ENCODE measurements at places on chromosomes 5 and 9.

DNA sequence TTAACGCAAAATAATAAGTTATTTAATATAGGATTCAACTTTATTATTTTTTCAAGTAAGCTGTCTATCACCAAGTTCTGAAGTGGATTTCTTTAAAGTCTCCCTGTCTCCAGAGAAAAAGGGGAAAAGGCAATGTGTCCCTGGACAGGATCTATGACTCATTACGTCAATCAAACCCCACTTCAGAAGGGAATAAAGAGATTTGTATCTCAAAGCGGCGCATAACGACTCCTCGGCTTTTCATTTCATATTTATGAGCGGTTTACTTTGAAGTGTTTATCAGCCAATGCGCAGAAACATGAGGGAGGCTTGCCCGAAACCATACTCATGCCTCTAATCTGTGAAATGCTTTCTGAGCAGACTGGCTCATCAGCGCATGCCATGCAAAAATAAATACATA lies 938.6 kb upstream of the WWC1 start:
- DNase-seq = no peak

GRCh38 chr5:100444961-100445360 lies 90.2 kb upstream of the FAM174A start:
- no peak for DNase-seq

DNA sequence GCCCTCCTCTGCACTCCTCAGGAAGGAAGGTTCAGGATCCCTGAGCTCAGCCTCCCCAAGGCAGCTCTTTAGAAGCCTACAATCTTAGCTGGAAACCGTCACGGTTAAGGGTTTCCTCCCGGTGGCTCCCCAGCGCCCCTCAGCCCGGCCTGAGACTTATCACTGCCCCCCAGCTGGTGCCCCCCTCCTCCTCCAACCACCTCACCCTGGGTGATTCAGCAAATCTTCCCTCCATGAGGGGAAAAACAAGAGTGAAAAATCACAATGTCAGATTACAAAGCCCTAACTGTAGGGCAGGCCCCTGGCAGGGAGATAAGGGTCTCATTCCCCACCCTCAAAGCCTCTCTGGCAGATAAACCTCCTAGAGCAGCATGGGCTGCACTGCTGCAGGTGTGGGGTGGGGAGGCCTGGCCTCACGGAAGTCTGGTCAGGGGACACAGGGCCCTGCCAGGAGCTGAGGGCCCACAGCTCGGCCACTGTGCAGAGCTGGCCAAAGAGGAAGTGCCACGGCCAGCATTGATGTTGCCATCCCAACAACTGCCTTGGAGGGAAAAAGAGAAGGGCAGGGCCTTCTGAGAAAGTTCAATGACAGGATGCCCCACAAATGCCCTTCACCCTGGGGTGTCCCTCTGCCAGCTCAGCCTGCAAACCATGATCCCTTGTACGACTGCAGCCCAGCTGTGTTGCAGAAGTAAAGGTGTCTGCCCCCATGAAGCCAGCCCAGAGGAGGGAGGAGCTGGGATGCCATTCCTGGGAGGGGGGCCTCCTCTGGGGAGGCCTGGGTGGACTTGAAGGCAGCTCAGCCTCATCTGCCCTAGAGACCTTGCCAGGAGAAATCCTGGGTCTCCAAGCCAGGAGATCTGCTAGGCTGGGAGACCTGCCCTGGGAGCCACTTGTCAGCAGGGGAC lies 25.9 kb downstream of the GFI1B start:
- no peak for DNase-seq

DNA sequence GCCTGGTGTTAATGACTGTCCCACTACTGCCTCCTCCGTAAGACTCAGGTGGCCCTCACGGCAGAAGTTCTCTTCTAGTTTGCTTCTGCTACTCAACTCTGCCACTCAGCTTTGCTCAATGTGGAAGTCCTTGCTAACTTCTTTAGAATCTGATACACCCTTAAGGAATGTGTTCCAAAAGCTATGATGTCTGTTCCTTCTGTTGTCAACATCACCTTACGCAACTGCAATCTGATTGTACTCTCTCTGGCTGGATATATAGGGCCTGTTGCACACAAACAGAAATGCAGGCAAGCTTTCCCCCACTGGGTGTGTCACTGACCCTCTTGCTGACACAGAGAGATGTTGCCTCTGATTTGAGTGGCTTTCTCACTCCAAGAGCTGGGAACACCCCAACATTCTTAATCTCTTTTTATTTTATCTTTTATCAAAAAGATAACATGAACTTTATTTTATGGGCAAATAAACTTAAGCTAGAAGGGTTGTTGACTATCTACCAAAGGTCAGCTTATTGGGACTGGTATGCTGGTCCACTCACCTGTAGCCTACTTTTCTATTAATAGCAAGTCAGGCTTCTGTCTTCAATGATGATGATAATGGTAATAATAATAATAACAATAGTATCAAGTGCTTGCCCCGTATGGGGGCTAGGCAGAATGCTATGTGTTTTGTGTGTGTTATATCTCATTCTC lies 25.2 kb downstream of the TMEM252 start:
- DNase-seq = no peak

DNA sequence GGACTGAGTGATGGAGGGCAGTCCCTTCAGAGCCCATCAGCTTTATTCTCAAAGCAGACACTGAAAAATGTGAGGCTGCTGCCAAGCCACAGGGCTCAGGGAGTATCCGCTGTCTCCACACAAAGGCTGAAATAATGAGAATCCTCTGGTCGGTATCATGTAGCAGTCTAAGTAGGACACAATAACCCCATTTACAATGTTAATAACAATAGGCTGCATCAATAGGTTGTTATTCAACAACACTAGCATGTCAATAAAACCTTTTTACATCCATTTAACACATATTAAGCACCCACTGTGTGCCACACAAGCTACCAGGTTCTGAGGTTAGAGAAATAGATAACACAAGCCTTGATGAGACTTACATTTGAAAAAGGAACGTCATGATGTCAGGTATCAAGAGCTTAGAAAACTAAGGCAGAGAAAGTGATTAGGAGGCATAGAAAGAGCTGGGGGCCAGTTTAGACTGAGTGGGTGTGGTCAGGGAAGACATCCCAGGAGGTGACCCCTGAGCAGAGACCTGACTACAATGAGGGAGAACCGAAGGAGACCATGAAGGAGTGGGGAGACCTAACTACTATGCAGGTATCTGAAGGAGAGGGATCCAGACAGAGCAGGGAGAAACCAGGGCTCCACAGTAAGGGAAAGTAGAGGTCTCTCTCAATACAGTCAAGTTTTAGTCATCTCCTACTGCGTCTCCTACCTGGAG lies 140.1 kb upstream of the GRIA1 start:
- DNase-seq = no peak

GRCh38 chr5:60404171-60404570 lies 295.8 kb downstream of the DEPDC1B start:
- no peak for DNase-seq

DNA sequence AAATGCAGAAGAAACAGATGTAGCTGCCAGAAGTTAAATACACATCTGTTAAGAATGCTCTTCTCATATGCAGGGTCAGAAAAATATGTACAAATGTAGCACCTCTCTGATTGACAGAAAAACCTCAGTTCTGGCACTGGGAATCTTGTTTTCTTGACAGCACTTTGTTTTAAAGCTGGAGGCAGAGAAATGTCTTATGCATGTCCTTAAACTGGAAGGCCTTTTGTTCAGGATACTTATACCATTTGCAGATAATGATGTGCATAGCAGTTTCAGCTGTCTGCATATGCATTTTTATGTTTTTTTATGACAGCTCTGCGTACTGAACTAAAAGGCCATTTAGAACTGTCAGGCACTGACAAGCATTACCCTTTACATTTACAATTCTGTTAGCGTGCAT lies 567.9 kb downstream of the EBF1 start:
- DNase-seq = no peak

- DNase-seq = no peak
Observed at GRCh38 chr5:11166923-11167322, 405.9 kb upstream of the DAP start.

DNA sequence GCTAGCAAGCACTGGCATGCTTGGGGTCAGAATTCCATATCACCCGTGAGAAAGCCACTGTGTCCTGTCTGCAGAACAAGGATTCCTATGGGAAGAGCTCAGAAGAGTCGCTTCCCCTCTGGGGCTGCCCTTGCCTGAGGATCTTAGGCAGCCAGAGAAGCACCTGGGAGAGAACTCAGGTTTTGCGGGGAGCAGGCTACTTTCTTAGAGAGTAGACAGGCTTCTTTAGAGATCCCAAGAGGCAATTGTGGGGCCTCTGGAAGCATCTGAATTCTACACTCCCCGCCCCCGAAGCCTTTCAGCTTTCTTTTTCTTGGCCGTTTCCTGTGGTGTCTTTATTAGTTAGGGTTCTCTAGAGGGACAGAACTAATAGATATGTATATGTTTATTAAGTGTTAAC lies 40.9 kb downstream of the PHF2 start:
- DNase-seq = no peak

DNA sequence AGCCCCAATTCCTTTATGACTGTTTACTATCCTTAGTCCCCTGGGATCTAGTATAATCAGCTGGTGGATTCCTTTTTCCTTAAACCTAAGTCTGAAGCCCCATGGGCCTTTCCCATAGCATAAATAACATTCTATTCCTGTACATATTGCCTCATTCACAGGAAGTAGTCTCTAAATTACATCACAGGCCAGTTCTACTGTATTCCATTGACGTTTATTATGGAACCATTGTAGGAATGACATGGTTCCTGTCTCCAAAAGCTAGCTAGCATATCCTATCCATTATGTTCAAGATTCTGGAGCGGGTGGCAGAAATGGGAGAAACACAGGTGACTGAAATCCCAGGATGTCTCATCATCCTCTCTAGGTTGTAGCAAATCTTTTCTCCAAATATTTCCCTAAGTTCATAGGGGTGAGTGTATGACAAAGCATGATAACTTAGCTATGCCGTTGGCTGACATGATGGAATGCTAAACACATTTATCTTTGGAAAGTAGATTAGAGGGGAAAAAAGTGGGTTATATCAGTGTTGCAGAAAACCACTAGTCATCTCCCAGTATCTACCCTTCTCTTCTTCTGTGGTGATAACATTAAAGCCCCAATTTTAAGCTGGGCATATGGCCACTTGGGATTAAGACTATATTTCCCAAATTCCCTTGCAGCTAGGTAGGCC lies 140.1 kb downstream of the FGF1 start:
- no peak for DNase-seq

DNA sequence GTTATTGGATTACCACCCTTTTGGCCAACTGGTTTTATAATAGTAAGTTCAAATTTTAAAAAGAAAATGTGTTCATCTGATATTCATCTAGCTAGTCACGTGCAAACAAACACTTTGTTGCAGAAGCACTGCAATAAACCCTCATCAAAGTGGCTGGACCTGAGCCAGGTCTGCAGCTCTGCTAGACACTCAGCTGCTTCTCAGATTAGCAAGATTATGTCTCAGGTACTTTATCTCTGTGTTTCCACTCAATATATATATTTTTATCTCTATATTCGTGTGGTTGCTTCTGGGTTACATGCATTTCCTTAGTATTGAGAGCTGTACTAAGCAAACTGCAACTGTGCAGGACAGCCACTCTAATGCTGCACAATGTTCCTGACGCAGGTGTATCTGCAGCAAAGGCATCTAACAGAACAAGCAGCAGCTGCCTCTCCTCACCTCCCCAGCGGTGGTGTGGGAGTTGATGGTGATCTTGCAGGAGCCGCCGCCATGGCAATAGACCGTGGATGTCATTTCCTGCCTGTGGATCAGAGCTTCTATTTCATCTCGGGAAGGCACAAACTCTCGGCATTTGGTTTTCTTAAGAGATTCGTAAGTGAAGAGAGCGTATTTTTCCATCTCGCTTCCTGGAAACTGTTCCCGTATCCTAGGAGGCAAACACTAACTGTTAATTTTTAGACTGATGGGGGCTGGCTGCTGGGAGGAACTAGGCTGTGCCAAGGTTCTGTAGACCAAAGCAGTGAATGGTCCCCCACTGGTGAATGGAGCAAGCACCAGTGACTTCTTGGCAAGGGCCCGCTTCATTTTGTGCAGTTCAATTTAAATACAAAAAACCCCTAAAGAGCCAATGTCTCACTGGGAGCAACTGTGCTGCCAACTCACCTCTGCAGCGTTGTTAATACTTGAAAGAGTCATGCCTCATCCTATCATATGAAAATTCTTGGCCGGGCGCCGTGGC lies 56.7 kb upstream of the RETREG1 start:
- no peak for DNase-seq

GRCh38 chr9:97954550-97954989 lies 16.6 kb upstream of the HEMGN start:
- peak; percentile 27 for DNase-seq

GRCh38 chr5:153276151-153276550 lies 214.3 kb upstream of the GRIA1 start:
- DNase-seq = no peak

DNA sequence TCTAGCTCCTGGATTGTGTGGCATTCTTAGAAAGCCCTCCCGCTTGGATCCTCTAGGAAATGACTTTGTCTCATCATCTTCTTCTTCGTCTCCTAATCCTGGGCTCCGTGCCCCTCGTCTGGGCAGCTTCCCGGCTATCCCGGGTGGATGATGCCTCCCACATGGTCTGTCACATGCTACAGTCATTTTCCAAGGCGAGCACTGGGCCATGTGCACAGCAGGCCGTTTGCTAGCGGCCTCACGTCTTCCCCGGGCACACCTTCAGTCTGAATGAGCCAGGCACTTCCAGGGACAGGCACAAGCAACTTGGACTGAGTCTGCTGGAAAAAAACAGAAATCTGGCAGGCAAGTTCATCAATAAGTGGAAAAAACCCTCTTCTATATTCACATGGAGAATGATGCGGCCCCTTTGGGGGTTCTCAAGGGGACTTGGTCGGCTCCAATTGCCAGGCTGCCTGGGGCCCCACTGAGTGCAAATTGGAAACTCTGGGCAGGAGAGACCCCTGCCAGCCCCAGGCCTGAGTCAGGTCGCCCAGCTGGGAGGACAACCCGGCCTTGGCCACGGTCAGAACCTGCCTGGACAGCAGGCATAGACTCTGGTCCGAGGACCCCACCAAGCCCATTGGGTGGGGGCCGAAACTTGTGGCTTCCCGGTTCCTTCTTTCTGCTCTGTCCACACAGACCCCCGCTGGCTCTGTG lies 11.1 kb upstream of the WNK2 start:
- DNase-seq = no peak

GRCh38 chr5:147913786-147914185 lies 7.4 kb upstream of the C5orf46 start:
- DNase-seq = no peak

DNA sequence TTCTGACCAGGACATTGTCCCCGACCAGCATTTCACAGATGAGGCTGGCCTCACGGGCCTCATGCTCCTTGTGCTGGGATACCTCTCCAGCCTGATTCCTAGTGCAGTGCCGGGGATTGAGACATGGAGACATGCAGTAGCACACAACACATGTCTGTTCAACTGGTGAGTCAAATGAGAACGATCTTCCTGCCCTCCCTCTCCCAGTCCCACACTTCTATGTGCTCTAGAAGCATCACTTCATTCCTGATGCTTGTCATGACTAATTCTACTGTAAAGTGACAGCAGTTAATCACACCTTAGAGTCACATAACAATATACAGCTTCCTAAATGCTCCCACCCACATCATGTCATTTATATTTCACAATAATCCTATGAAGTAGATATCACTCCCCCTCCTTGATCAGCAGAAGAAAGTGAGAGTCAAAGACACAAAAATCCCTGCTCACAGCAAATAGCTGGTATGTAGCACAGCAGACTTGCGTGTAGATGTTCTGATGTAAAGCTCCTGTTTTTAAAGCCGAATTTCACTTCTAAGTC lies 101.8 kb downstream of the CCDC192 start:
- DNase-seq = no peak

Measured in activated T-cell treated with anti-CD3 and anti-CD28 coated beads for 4 hours (primary cell).